ENCODE measurements at places on chromosomes 11 and 22. TPM values are rescaled to one million over a fixed set of nuclear protein-coding genes. Genes with fewer than 3 reads are reported as not detected.

MGAT3 gene
- polyA plus RNA-seq, result not detected

OR52H1 gene
- not detected for polyA plus RNA-seq

FOXRED2 gene
- polyA plus RNA-seq, result 2.8 TPM

RBMXL2 gene
- polyA plus RNA-seq, result not detected

KRTAP5-11 gene
- polyA plus RNA-seq, result not detected

SLC22A25 gene
- not detected for polyA plus RNA-seq

Data from immature natural killer cell (primary cell).